ENCODE measurements at places on chromosomes 5 and 9. TPM values are rescaled to one million over a fixed set of nuclear protein-coding genes. Genes with fewer than 3 reads are reported as not detected.

DNA sequence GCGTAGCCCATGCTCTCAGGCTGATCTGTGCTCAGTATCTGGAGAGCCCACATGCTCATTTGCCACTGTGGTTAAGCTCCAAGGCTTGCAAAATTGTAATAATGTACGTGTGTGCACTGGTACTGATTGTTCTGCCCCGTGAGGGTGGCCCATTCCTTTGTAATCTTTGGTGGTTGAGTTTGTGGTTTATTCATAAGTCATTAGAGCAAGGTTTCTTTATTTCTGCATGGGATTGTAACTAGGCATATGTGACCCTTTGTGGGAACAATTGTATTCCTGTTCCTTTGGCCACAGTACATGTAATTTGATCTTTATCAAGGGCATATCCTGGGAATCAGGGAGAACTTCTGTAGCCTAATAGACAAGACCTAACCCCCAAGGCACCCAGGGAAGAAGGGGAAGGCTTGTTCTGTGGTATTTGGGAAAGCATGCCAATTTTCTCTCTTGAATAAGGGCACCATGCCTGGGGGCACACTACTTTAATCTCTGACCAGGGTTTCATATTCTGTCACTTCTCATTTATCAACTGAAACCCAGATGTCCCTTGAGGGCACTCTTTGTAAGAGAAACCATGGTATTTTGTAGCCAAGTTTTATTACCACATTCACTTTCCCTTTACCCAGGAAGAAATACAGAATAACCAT lies 74.6 kb downstream of the NPR3 start:
- no peak for DNase-seq

LCN15 gene
- polyA plus RNA-seq = not detected

RGMB gene
- polyA plus RNA-seq = 72.6 TPM

BARHL1 gene
- polyA plus RNA-seq = not detected

DNA sequence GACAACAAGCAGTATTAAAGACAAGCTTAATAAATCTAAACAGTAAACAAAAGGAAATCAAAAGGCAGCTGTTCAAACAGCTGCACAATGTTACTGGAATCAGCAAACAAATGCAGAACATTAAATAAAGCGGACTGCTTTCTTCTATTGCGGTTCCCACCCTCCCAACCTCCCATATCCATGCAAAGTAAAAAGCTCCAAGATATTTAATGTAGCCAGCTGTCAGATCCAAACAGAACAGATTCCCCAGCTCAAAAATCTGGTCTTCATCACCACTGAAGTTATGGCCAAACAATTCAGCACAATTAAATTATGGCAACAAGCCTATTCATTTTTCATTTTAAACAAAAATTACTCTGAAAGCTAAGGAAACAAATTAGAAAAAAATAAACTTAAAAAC lies 75.9 kb downstream of the SLC38A9 start:
- peak; percentile 47 for DNase-seq

- no peak for DNase-seq
Observed at GRCh38 chr9:97524424-97524823, 23.0 kb downstream of the TMOD1 start.

GRCh38 chr5:169874621-169875020 lies 105.7 kb downstream of the INSYN2B start:
- DNase-seq = no peak
